ENCODE measurements at places on chromosomes 6 and 20.

- DNase-seq: peak; percentile 52
These were observed 7.0 kb downstream of the BEND3 start for GRCh38 chr6:107108201-107108890.

DNA sequence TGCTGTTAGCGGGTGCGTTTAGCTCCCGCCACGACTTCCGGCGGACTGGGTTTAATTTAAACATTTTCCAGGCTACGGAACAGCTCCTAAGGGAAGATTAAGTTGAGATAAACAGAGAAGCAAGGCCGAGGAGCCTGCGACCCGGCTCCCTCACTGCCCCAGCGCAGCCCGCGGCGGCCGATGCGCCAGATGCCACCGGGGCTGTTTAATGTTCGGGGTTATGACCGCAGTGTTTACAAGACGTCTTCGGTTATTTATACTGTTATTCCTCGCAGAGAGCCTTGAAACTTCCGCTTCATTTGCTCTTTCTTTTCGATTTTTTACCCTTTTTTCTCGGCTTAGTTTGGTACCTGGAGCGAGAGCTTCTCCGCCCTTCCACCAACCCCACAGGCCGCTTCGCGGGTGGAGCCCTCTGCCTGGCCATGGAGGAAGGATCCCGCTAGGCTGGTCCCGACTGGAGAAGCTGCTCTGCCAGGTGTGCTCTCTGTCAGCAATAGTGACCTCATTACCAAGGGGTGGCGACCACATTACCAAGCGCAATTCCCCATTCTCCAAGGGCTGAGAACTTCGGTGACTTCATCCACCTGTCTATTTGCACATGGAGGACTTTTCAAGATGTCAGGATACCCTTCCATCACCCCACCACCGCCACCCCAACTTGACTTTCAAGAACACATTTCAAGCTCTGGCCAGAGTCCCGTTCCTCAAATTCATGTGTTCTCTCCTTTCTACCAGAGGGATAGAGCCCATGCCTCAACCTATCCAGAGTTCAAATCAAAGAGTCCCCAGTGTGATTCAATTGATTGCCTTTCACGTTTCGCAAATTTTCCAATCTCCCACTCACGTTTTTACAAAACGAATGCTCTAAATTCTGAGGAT, 4.1 kb downstream of the TCF21 start:
- no peak for DNase-seq

DNA sequence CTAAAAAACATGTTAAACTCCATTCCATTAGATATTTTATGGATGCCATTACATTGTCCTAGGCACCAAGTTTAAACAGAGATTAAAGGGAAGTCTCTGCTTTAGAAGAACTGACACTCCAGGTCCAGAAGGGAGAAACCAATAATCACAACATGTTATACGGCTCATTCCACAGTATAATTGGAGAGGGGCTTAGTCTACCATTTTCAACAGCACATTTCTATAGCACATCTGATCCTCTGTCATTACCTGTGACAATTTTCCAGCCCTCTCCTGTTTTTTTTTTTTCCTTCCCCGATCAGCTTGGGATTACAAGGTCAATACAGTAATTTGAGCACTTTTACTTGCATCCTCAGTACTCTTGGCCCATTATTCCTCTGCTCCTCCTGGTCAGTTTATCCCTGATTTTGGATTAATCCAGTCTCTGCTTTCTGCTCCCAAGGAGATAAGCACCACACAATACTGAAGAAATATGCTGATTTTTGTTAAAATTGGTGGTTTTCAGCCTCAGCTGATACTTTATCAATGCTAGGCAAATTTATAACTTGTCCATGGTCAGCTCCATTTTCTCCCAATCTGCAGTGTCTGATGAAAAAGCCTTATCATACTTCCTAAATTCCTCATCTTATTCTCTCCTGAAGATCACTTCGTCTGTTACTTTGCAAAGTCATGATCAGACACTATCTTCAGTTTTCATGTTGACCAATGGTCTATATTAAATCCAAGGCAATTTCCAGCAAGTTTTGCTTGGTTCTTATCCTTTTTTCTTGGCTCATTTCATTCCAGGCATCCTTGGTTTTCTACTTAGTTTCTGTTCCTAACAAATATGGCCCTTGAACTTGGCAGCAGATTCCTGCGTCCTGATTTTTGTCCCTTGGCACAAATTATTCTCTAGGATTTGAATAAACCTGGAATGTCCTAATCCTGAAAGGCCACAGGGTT, 30.8 kb upstream of the SYNCRIP start:
- no peak for DNase-seq

DNA sequence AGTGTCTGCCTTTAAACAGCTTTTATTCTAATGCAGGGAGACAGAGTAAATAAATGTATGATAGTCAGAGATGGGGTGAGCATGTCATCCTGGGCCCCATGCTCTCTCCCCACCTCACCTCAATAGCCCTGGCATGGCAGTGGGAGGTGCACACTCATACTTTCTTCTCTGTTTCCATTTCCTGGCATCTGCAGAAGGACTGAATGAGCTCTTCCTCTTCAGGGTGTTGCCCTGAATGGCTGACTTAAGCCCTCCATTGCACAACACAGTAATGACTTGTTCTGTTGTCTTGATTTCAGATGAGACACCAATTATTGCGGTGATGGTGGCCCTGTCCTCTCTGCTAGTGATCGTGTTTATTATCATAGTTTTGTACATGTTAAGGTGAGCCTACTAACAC, 57.0 kb upstream of the GNRH2 start:
- peak; percentile 68 for DNase-seq

DNA sequence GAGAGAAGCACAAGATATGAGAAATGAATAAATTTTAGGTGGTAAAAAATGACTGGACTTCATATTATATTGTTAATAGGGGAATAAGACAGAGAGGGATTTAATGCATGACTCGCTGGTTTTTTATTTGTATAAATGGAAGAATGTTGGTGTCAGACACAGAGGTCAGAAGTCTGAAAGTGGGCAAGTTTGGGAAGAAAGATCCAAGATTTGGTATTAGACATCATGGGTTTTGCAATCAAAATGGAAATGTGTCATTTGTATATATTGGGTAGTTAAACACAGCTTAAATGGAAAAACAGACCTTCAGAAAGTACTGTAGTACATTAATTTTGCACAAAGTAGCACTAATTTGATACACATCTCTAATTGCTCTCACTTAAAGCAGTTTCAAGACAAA, 96.2 kb downstream of the EYA4 start:
- peak; percentile 3 for DNase-seq

DNA sequence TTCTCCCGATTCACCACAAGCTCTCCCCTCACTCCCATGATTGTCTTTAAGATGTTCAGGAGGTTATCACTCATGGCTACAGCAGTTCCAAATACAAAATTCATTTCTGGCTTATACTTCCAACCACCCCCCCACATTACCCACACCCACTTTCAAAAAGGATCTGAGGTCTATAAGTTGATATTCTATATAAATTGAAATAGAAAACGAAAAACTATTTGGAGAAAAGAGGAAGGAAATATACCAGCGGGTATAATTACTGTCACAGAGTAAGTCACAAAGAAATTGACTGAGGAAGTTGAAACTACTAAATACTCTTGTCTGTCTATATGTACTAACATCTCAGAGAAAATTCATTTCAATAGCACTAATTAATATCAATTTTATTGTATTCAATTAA, 112.7 kb upstream of the TNFAIP3 start:
- no peak for DNase-seq

DNA sequence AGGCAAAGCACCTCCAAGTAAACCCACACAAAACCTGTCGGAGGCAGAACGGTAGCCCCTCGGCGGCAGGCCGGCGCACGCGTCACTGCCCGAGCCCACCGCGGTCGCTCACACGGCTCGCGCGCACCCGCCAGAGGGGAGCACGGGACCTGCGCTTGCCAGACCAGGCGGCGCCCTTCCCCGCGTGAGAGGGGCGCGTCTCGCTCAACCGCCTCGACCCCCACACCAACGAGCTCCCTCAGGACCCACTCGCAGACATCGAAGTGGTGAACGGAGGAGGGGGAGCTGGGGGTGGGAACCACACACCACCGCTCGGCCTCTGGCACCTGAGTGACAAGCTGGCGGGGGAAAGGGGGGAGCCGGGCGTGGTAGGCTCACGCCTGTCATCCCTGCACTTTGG, 1513.4 kb upstream of the DEFB115 start:
- no peak for DNase-seq

Data from amniotic epithelial cell (primary cell).